ENCODE measurements at places on chromosomes 2 and 18.

- DNase-seq, result no peak
These were observed 214.4 kb upstream of the TMEM200C start for GRCh38 chr18:6109743-6110142.

GRCh38 chr2:19073522-19073921 lies 284.9 kb downstream of the OSR1 start:
- DNase-seq, result no peak

DNA sequence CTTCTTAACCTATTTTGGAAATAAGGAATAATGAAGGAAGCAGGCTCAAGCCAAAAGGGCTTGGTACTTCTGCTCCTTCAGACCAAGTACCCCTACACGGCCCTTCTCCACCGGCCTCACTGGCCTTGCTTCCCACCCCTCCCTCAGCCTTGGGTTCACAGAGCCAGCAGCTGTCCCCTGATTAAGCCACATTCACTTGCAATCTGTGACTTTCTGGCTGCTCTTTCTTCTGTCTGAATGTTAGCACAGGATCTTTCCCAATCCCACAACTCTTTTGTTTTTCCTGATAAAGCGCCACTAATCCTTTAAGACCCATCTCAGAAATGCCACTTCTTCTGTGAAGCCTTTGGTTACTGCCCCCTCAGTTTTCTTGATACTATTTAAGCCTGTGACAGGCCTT lies 52.4 kb downstream of the REEP1 start:
- no peak for DNase-seq

- no peak for DNase-seq
These were observed 11.9 kb upstream of the DNAH7 start for GRCh38 chr2:196080526-196080925.

GRCh38 chr2:73818296-73818695 lies 10.5 kb upstream of the STAMBP start:
- DNase-seq, result no peak

DNA sequence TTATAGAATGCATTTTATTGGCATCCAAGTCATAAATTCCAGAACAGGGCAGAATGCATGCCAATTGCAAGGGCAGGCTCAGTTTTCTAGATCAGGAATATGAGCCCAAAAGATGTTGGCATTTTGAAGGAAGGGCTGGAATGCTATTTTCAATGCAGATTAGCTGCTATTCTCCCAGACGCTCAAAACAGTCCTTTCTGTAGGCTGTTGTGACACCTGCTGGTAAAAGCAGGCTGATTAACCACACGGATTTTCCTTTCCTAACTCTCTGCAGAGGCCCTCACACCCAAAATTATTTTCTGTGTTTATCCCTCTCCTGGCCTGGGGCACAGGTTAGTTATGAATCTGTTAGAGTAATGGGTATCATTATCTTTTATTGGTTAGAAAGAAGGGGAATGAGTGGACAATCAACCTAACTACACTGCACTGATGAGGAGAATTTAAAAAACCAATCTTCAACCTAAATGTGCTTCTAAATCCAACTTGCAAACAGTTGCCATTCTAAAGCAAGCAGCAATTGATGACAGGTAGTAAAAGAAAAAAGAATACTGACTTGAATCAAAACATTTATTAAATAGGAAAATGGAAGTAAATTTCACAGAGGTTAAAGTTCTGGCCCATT lies 94.0 kb downstream of the PLA2R1 start:
- no peak for DNase-seq

- no peak for DNase-seq
These were observed 5.3 kb upstream of the VPS4B start for GRCh38 chr18:63427558-63427957.

GRCh38 chr18:59744271-59744721 lies 47.1 kb upstream of the CCBE1 start:
- DNase-seq, result no peak

- DNase-seq, result no peak
These were observed 797 bp downstream of the TXNL4A start for GRCh38 chr18:79987566-79987965.

- DNase-seq, result no peak
These were observed 31.5 kb downstream of the MEIS1 start for GRCh38 chr2:66466433-66466832.

- no peak for DNase-seq
These were observed 27.4 kb upstream of the ID2 start for GRCh38 chr2:8654483-8654882.

GRCh38 chr2:69428981-69429380 lies 8.3 kb downstream of the NFU1 start:
- DNase-seq, result no peak

GRCh38 chr2:68103709-68104055 lies 40.9 kb upstream of the C1D start:
- no peak for DNase-seq

- no peak for DNase-seq
These were observed 54.9 kb upstream of the TSPYL6 start for GRCh38 chr2:54310961-54311360.

- no peak for DNase-seq
These were observed 125.6 kb upstream of the HS6ST1 start for GRCh38 chr2:128444121-128444771.

DNA sequence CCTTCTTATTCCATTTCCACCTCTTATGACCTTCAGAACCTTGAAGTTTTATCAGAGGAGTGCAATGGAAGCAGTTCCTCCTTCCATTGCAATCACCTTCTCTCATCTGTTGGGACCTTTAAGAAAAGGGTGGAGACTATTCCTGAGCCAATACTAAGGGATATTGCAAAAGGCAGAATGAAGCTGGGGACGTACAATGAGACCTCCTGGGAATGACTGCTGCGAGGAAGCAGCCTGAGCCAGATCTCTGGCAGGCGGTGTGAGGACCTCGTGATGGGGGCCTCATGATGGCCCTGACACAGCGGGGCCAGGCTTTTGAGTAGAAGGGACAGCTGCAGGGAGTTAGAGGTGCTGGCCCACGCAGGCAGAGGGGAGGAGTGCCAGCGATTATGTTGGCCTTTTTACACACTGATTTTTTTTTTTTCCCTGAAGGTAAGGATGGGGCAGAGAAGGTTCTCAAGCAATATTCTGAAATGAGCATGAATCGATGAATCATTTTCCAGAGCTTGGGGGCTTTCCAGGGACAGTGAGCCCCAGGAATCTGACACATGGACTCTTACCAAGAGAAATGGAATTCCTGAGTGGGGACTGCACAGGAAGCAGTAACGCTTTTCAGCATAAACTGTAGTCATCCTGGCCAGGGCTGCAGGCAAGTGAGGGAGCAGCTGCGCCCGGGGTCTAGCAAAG lies 40.0 kb upstream of the LAPTM4A start:
- no peak for DNase-seq

DNA sequence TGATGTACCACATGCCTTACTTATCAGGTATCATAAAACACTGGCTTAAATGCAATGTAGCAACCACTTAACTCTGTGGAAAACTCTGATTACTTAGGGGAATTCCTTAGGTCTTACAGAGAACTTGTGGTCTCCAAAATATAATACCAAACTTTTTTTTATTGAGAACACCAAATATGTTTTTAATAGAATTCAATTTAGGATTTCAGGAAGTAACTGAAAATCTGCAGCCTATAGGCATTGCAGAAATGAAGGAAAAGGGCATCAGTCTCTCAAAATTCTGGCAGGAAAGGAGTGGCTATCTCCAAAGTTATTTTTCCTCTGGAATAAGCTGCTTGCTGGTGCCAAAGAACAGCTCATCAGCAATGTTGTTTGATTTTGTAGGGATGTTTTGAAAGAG lies 105.3 kb upstream of the UGP2 start:
- DNase-seq, result no peak

GRCh38 chr18:5879479-5879882 lies 15.8 kb downstream of the TMEM200C start:
- DNase-seq, result no peak

DNA sequence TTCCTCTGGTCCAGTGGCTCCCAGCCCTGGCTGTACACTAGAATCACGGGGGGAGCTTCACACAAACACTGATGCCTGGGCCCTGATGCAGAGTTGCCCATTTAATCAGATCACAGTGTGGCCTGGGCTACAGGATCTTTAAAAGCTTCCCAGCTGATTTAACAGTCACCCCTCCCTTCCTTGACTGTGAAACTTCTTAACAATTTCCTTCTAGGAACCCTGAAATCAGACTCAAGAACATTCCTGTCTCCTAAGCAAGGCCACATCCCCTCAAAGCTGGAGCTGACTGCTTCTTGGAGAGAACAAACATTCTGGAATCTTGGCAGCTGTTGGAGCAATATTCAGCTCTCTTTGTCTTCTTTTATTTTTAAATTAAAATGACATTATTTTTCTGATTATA lies 88.7 kb downstream of the ADD2 start:
- DNase-seq, result no peak
